ENCODE measurements at places on chromosomes 2 and 18.

- DNase-seq, result no peak
These were observed 262.4 kb upstream of the CHST9 start for GRCh38 chr18:27447451-27447881.

GRCh38 chr2:32963941-32964340 is 17.2 kb downstream of the LTBP1 start:
- DNase-seq, result peak; percentile 34

- no peak for DNase-seq
These were observed 217.1 kb downstream of the ACKR3 start for GRCh38 chr2:236786751-236787150.

GRCh38 chr2:233676046-233676445 is 4.3 kb downstream of the UGT1A9 start:
- no peak for DNase-seq

GRCh38 chr18:60452421-60452820 is 79.8 kb upstream of the MC4R start:
- no peak for DNase-seq

DNA sequence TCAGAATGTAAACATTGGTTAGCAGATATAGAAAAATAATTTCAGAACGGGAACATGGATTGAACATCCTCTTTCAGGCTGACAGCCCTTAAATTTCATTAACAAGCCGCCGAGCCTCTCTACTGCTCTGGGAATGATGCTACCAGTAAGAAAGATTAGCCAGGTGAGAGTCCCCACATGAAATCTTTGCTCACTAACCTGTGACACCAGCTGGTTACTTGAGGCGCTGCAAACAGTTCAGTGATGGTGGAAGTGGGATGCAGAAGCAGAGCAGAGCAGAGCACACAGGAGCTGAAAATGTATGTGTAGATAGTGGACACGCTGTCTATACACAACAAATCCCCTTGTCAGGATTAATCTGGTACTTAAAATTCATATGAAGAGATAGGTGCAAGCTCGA is 721.1 kb downstream of the DPP10 start:
- no peak for DNase-seq

DNA sequence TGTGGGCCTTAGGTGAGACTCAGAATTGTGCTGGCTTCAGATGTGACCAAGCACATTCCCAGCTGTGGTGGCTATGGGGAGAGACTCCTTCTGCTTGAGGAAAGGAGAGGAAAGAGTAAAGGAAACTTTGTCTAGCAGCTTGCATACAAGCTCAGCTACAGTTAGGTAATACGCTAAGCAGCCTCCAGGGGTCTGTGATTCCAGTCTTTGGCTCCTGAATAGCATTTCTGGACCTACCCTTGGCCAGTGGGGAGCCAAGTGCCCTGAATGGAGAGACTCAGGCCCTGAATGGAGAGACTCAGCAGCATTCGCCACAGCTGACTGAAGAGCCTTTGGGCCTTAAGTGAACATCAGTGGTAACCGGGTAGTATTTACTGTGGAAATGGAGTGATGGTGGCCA is 227.4 kb upstream of the CDH7 start:
- DNase-seq, result no peak

DNA sequence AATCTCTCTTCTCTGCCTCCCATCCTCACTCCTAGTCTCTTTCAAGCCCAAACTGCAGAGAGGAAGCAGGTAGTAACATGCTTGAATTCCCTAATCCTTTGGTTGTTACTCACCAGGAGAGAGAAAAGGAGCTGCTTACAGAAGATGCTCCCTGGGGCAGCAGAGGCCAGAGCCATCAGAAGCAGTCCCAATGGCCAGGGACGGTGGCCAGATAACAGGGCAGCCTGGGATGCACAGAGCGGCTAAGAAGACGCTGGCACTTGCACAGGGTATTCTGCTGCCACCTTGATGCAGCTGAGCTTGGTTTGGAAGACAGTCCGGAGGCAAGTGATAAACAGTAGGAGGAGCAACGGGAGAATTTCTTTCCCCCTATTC is 250 bp downstream of the DSC1 start:
- DNase-seq, result no peak

DNA sequence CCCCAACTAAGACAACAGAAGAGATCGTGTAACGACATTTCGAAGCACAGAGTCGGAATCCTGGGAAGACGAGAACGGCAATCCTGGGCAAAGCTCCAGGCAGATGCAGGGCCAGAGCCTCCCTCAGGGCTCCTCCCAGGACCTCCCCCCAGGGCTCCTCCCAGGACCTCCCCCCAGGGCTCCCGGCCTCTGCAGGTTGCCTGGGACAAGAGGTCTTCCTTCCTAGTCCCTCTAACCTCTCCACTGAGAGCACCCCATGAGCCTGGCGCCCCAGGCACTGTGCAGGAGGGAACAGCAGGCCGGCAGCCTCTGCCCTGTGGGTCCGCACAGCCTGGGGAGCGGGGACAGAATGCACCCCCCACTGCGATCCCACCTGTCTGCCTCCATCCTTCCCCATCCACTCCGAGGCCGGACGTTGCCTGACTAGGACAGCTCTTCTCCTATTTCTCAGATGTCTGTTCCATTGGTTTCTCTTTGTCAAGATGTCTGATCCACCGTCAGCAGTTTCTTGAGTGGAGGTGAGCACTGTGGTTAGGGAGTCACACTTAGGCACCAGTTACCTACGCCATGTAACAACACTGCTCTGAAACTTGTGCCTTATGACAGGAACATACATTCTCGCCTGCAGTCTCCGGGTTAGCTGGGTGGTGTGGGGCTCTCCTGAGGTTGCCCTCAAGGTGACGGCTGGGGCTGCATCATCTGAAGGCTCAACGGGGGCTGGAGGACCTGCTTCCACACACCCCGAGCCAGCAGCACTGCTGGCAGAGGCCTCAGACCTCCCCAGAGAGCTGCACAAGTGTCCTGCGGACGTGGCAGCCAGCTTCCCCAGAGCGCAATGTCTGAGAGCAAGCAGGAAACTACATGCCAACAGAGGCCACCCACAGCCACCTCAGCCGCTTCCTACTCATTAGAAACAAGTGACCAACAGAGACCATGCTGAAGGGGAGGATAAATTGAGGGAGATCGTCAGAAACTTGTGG is 28.9 kb downstream of the ADI1 start:
- no peak for DNase-seq

DNA sequence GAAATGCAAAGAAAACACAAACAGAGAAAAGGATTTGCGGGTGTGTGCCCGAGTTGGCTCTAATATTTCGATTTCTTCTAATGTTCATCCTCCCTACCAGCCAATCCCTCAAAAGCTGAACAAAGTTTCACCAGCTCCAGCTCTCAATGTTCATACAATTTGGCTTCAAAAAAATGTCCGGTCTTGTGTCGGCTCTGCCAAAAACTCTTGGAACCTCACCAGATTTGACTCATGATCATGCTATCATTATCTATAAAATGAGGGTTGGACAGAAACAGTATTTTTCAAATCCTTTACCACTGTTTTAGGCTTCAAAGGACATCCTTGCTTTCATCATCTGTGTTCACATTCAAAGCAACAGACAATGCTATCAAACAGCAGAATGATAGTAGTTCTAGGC is 88.2 kb downstream of the CRACDL start:
- DNase-seq, result no peak

- DNase-seq, result no peak
These were observed 1.1 kb downstream of the HIBCH start for GRCh38 chr2:190318514-190318913.

- DNase-seq, result no peak
These were observed 2.9 kb upstream of the CNOT11 start for GRCh38 chr2:101249826-101250225.

DNA sequence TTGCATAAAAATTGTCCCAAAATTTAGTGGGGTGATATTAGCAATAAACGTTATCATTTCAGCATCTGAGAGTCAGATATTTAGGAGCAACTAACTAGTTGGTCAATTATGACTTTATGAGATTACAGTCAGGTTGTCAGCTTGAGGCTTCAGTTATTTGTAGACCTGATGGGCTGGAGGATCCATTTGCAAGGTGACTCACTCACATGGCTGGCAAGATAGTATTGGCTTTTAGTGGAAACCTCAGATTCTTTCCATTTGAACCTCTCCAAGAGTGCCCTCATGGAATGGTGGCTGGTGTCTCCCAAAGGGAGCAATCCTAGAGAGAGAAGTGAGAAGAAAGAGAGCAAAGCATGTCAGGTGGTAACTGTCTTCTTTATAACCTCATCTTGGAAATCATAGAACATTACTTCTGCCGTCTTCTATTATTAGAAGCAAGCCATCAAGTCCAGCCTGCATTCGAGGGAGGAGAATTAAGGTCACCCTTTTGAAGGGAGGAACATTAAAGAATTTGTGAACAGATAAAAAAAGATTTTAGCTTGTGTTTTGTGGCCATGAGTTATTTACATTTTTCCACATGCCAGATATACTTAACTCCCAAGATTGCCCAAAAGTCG is 92.5 kb downstream of the HAUS1 start:
- DNase-seq, result no peak

DNA sequence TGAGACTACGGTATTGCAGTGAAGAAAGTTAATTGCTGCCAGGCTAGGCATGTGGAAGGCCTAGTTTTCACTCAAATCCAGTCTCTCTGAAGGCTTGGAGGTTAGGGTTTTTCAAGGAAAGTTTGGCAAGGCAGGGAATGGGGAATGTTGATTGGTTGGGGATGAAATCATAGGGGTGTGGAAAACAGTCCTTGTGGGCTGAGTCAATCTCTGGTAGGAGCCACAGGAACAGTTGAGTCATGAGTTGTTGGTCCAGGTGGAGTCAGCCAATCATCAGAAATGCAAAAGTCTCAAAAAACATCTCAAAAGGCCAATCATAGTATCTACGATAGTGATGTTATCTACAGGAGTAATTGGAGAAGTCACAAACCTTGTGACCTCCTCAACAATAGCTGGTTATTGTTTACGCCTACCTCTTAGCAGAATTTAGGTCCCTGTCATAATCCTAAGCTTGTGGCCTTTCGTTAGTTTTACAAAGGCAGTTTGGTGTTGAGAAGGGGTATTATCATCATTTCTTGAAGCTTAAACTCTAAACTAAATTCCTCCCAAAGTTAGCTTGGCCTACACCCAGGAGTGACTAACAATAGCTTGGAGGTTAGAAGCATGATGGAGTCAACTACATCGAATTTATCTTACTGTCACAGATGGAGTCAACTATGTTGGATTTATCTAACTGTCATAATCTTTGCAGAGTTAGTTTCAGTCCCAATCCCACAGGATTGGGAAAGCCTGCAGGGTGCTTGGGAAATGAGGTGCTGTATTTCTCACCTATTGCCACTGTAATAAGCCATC is 33.7 kb upstream of the APCDD1 start:
- no peak for DNase-seq

- no peak for DNase-seq
These were observed 22.2 kb upstream of the IL1RL1 start for GRCh38 chr2:102289129-102289528.

DNA sequence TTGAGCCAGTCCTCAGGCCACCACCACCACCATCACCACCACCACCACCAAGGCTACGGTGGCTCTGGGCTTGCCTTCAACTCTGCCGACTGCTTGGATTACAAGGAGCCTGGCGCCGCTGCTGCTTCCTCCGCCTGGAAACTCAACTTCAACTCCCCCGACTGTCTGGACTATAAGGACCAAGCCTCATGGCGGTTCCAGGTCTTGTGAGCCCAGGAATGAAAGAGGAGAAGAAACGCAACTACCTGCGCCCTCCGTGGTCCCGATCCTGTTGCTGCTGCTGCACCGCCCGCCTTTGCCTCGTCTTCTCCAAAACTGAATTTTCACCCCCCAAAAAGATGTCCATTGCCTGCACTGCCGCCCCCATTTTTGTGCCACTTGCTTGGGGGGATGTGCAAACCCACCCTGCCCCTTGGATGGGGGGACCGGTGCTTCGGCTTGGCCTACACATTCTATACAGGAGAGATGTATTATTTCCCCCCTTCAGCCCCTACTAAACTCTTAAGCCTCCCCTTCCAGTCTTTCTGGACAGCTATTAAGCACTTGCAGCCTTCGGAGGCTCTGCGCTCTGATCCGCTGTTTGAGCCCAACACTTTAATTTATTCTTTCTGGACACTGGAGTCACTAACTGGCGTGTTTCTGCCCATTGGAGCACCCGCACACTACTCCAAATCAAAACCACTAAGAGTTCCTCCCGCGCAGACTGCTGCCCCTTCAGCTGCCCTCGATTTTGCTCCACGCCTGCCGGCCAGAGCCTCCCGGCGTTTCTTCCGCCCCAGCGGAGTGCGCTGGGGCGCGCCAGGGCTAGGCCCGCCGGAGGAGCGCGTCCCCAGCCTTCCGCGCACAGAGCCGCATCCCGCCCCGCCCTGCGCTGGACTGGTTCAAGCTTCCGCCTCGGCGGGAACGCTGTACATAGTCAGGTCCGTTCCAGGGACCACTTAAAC is 5.7 kb downstream of the OTX1 start:
- DNase-seq, result no peak

DNA sequence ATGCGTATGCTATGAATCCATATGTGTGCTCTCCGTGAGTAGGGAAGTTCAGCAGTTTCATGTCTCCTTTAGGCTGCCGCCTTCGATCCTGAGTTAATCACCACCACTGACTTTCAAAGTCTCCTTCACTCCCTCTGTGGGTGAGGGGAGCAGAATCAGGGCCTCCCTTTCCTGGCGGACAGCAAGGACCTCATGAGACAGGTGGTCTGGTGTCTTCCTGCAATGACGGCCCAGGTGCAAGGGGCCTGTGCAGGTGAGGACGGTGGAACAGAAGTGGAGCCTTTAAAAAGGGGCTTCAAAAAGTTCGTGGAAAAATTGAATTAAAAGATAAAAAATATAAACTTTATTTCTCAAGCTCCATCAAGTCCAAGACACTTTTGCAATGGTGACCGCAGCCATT is 222.6 kb downstream of the TWIST2 start:
- DNase-seq, result no peak

- no peak for DNase-seq
These were observed 3.4 kb upstream of the IER3IP1 start for GRCh38 chr18:47179520-47179919.

DNA sequence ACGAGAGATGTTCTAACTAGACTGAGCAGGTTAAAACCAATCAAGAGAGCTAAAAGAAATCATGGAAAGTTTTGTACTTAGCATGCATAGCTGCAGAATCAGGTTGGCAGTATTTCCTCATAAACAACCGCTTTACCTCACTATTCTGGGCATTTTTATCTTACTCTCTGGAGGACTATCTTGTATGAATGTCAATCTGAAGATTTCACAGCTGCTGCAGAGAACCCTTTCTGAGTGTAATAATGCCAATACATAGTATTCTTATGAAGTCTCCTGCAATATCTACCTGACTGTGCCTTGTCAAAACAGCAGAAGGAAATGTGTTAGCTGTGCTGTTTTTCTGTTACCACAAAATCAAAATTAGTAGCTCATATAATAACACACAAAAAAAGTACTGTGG is 705.9 kb upstream of the FSHR start:
- no peak for DNase-seq

Measured in skin of body (tissue), 3 donors.